ENCODE measurements at places on chromosomes 6 and 20.

DNA sequence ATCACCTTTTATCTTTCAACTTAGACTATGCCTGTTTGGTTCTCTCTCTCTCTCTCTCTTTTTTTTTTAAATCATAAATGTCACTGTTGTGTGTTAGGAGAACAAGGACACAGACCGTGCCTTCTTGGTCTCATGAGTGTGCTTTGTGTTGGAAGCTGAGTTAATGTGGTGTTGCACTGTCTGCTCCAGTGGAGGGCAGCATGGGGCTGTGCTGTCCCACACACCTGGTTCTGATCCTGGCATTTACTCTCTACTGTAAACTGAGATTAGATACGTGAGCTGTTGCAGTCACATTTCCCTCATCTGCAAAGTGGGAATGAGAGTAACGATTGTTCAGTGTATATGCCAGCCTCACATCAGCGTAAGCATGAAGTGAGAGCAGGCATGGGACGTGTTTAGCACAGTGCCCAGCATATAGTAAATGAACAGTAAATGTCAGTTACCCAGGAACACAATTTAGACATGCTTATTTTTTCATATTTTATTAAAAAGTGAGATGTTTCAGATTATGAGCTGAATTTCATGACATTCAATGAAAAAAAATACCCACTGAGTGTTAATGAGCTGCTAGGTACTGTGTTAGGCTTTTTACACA lies 161.1 kb downstream of the FARS2 start:
- DNase-seq = peak; percentile 78

DNA sequence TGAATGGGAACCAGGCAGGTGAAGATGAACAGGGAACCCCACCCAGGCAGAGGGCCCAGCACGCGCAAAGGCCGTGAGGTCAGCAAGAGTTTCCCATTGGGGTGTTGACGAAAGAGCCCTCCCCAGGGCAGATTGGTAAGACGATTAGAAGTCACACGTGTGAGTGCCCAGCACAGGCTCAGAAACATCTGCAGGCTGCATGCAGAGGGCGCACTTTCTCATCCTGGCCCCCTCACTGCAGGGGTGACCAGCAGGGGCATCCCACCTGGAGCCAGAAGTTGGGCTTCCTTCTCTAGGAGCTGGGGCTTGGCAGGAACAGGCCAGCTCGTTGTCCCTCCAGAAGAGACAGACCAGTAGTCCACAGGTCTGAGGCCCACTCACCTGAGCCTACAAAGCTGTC lies 38.4 kb downstream of the VSTM2L start:
- peak; percentile 59 for DNase-seq

GRCh38 chr6:152573762-152574161 lies 63.4 kb downstream of the SYNE1 start:
- DNase-seq = no peak

GRCh38 chr20:20235681-20236080 lies 132.2 kb upstream of the INSM1 start:
- DNase-seq = no peak

All from osteoblast (primary cell).